ENCODE measurements at places on chromosomes 1 and 21. TPM values are rescaled to one million over a fixed set of nuclear protein-coding genes. Genes with fewer than 3 reads are reported as not detected.

DNA sequence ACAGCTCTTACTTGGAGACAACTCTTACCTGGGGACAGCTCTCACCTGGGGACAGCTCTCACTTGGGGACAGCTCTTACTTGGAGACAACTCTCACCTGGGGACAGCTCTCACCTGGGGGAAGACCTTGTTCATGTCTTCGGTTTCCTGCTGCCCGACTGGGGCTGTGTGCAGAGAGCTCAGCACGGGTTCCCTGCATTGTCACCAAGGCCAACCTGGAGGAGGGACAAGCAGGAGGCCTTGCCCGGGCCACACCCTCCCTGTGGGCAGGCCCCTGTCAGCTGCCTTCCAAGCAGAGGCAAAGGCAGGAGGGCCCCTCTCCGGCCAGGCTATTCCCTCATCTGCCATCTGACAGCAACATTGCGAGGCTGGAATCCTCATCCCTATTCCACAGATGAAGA lies at the start of gene LDLRAD1:
Gene LDLRAD1, minus strand, starts transcription at position 208 of the 400 bp plus-strand sequence. Its CDS starts 74 bp downstream, at position 134.
- H3K4me1 ChIP-seq = no peaks in the 10 kb centered on the region
- no peak within 1 kb of the TSS for H3K27ac ChIP-seq
- no peak within 1 kb of the TSS for H3K4me3 ChIP-seq
- no peaks in the 10 kb centered on the region for H3K36me3 ChIP-seq
- H3K27me3 ChIP-seq = no peaks in the 10 kb centered on the region
- DNase-seq = no peak

- H3K4me1 ChIP-seq = peaks cover 9% of the 10 kb centered on the region
- no peak for DNase-seq
- no peaks in the 10 kb centered on the region for H3K27me3 ChIP-seq
- H3K27ac ChIP-seq = no peak overlapping the region
- no peak overlapping the region for H3K4me3 ChIP-seq
Observed at GRCh38 chr1:30968220-30968971, 59.8 kb upstream of the SDC3 start.

DNA sequence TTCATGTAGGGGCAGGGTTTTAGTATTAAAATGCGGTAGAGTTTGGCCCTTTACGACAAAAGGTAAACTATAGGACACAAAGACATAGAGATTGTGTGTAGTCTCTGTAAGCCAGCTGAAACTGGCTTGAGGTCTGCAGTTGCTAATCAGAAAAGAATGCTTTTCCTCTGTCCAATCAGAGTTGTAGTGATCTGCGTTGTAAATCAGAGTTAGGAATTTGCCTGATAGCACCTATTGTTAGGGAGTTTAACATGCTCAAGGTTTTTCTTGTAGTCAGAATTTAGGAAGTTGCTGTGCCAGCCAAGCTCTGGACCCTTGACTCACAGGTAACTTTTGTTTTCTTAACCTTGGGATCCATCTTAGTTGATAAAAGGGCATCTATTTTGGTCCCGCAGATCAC lies 61.2 kb upstream of the VTCN1 start:
- H3K27ac ChIP-seq = no peak overlapping the region
- H3K4me3 ChIP-seq = no peak overlapping the region

- DNase-seq = peak; percentile 22
- H3K4me3 ChIP-seq = peak overlapping the region; percentile 89
- H3K36me3 ChIP-seq = no peaks in the 10 kb centered on the region
- peak overlapping the region; percentile 96 for H3K27ac ChIP-seq
Observed at GRCh38 chr1:15850471-15851001, 3.0 kb downstream of the SPEN start.

- H3K4me1 ChIP-seq = no peaks in the 10 kb centered on the region
- H3K4me3 ChIP-seq = no peak overlapping the region
Observed at GRCh38 chr1:62089570-62089969, 105.1 kb upstream of the L1TD1 start.

DNA sequence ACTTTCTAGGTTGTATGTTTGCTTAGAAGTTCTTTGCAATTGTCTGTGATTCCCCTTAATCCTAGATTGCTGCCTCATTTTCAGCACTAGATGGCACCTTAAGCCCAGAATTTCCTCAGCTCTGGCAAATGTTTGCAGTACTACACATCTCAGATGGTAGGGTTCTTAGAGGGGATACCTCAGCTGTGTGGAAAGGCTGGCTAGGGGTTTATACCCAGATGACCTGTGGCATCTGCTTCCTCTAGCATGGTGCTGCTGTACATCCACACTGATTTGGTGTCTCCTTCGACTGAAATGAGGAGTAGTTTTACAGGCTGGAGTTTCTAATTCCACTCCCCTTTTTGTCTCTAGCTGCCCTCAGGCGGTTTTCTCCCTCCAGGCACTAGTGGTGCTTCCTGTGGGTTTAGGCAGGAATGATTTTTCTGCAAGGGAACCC lies 23.5 kb downstream of the ASB17 start:
- H3K4me3 ChIP-seq = no peak overlapping the region
- no peaks in the 10 kb centered on the region for H3K36me3 ChIP-seq
- no peaks in the 10 kb centered on the region for H3K27me3 ChIP-seq
- peak; percentile 62 for DNase-seq

GRCh38 chr21:42125571-42126544 lies 54.7 kb downstream of the UMODL1 start:
- no peaks in the 10 kb centered on the region for H3K4me1 ChIP-seq
- H3K36me3 ChIP-seq = no peaks in the 10 kb centered on the region
- DNase-seq = peak; percentile 54
- H3K4me3 ChIP-seq = no peak overlapping the region
- peaks cover 17% of the 10 kb centered on the region for H3K27me3 ChIP-seq
- H3K27ac ChIP-seq = no peak overlapping the region

DNA sequence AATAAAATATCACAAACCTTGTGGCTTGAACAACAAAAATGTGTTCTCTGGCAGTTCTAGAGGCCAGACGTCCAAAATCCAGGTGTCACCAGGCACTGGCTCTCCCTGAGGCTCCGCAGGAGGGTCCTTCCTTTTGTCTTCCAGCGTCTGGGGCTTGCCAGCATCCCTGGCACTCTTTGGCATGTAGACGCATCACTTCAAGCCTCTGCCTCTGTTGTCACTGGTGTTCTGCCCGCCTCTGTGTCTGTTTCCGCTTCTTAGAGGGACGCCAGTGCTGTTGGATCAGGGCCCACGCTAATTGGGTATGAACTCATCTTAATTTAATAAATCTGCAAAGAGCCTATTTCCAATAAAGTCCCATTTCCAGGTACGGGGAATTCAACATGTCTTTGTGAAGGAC lies 273.7 kb upstream of the C1orf174 start:
- DNase-seq = no peak
- H3K36me3 ChIP-seq = no peaks in the 10 kb centered on the region
- H3K4me1 ChIP-seq = no peaks in the 10 kb centered on the region
- H3K27me3 ChIP-seq = no peaks in the 10 kb centered on the region
- no peak overlapping the region for H3K27ac ChIP-seq

Gene ATP1A4
- polyA plus RNA-seq = not detected

Gene TSACC
- 1.3 TPM for polyA plus RNA-seq

Gene NADK
- polyA plus RNA-seq = 43.9 TPM

Gene PPIAL4G
- not detected for polyA plus RNA-seq

Gene FBXO2
- 0.54 TPM for polyA plus RNA-seq

Gene C1orf141
- polyA plus RNA-seq = not detected

Gene SPATA1
- 0.68 TPM for polyA plus RNA-seq
